K562 (cell line): ENCODE measurements at places on chromosomes 1 and 21. TPM values are rescaled to one million over a fixed set of nuclear protein-coding genes. Genes with fewer than 3 reads are reported as not detected.

OR2L13 gene
- not detected in 2 replicates for total RNA-seq

RPE65 gene
- total RNA-seq, result not detected in 2 replicates

MCOLN2 gene
- 0.18 and 0.27 TPM in 2 replicates for total RNA-seq

LCE1F gene
- total RNA-seq, result not detected in 2 replicates

RHEX gene
- not detected in 2 replicates for total RNA-seq

VWA5B1 gene
- total RNA-seq, result not detected in 2 replicates

DNA sequence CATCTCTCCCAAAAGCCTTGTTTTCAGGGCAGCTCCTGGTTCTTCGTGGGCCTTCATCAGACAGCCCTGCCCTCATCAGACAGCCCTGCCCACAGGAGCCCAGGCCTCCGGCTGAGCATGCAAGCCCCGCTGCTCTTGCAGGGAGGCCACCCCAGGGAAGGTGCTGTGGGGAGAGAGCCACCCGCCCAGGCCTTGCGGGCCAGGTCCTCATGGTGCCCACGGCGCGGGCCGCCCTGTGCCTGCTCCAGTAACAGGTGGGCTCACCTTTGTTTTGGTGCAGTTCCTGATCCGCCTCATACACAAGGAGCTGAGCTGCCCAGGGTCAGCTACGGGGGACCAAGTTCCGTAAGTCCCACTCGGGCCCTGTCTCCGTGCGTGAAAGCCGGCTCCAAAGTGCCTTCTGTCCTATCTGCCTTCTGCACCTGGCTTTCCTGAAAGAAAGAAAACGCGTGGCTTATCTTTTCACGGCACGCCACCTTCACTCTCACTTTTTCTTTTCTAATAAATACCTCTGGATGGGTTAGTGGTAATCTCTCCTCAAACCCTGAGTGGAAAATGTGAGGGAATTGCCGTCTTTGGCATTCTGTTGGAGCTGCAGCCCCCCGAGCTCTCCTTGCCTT, 65.9 kb downstream of the SLC37A1 start:
- H3K4me3 ChIP-seq, result no peak overlapping the region
- DNase-seq, result peak; percentile 39
- H3K27ac ChIP-seq, result no peak overlapping the region

DNA sequence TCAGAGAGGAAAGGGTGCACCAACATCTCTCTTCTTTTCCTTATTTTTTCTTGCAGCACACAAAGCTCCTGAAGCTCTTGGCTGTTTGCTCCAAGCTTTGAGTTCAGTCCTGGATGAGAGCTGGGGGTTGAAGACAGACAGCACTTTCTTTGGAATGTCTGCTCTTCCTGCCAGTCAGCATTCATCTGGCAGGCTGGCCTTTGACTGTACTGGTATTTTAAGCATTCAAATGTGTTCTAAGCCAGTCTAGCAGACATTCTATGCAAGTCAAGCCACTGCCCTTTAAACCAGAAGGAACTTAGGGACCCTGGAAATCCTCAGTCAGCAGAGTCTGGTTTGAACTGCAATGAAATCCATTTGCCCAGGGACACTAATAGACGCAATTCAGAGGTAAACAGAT, 45.0 kb downstream of the XCL1 start:
- H3K27ac ChIP-seq, result no peak overlapping the region
- no peak overlapping the region for H3K4me3 ChIP-seq
- H3K4me1 ChIP-seq, result no peaks in the 10 kb centered on the region
- H3K36me3 ChIP-seq, result no peaks in the 10 kb centered on the region
- no peaks in the 10 kb centered on the region; the same call in 2 of the 3 replicates for H3K27me3 ChIP-seq

GRCh38 chr1:43354936-43355335, 3.8 kb upstream of the CDC20 start:
- H3K36me3 ChIP-seq, result peaks cover 7% of the 10 kb centered on the region; the same call in 2 of the 3 replicates
- H3K27me3 ChIP-seq, result no peaks in the 10 kb centered on the region
- DNase-seq, result no peak
- no peak overlapping the region for H3K4me3 ChIP-seq

- no peak overlapping the region for H3K27ac ChIP-seq
- no peaks in the 10 kb centered on the region for H3K27me3 ChIP-seq
- H3K4me1 ChIP-seq, result peaks cover 34% of the 10 kb centered on the region
Observed at GRCh38 chr1:156111355-156111962, 3.1 kb upstream of the LMNA start.

DNA sequence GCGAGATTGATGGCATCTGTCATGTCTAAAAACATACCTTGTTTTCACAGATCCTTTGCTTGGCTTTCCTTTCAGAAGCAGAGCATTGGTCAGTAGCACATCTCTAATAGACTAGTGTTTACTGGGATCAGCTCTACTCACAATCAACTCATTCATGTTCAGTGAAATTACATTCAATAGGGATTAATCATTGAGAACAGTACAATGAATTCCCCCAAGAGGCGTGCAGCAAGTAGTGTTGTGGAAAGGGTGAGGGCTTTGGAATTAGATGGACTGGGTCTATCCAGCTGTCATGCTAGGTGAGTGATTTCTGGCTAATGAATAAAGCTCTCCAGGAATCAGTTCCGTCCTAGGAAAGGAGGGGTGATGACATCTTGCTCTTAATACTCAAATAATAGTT, 155.2 kb upstream of the COA6 start:
- H3K4me1 ChIP-seq, result peaks cover 13% of the 10 kb centered on the region; the same call in 1 of the 2 replicates
- no peak overlapping the region for H3K27ac ChIP-seq
- DNase-seq, result no peak
- H3K27me3 ChIP-seq, result peaks cover 18% of the 10 kb centered on the region; the same call in 2 of the 3 replicates
- H3K36me3 ChIP-seq, result no peaks in the 10 kb centered on the region

GRCh38 chr1:50097021-50097679, 11.6 kb upstream of the ELAVL4 start:
- no peak overlapping the region for H3K4me3 ChIP-seq
- no peaks in the 10 kb centered on the region for H3K4me1 ChIP-seq
- no peaks in the 10 kb centered on the region for H3K36me3 ChIP-seq
- no peaks in the 10 kb centered on the region for H3K27me3 ChIP-seq
- no peak overlapping the region for H3K27ac ChIP-seq
- DNase-seq, result no peak

GRCh38 chr21:34185026-34185750, 111.8 kb downstream of the MRPS6 start:
- no peak overlapping the region for H3K4me3 ChIP-seq
- H3K36me3 ChIP-seq, result no peaks in the 10 kb centered on the region
- DNase-seq, result no peak
- no peak overlapping the region for H3K27ac ChIP-seq

- H3K4me1 ChIP-seq, result peaks cover 35% of the 10 kb centered on the region
- H3K4me3 ChIP-seq, result no peak overlapping the region
- H3K36me3 ChIP-seq, result peaks cover 20% of the 10 kb centered on the region; the same call in 2 of the 3 replicates
- H3K27ac ChIP-seq, result peak overlapping the region; percentile 84
- no peaks in the 10 kb centered on the region for H3K27me3 ChIP-seq
- no peak for DNase-seq
Observed at GRCh38 chr1:10509809-10510509, 35.2 kb downstream of the PEX14 start.

- H3K4me3 ChIP-seq, result no peak overlapping the region
- no peaks in the 10 kb centered on the region for H3K36me3 ChIP-seq
- H3K4me1 ChIP-seq, result no peaks in the 10 kb centered on the region
- no peak for DNase-seq
Observed at GRCh38 chr1:240644732-240645131, 32.8 kb upstream of the GREM2 start.

DNA sequence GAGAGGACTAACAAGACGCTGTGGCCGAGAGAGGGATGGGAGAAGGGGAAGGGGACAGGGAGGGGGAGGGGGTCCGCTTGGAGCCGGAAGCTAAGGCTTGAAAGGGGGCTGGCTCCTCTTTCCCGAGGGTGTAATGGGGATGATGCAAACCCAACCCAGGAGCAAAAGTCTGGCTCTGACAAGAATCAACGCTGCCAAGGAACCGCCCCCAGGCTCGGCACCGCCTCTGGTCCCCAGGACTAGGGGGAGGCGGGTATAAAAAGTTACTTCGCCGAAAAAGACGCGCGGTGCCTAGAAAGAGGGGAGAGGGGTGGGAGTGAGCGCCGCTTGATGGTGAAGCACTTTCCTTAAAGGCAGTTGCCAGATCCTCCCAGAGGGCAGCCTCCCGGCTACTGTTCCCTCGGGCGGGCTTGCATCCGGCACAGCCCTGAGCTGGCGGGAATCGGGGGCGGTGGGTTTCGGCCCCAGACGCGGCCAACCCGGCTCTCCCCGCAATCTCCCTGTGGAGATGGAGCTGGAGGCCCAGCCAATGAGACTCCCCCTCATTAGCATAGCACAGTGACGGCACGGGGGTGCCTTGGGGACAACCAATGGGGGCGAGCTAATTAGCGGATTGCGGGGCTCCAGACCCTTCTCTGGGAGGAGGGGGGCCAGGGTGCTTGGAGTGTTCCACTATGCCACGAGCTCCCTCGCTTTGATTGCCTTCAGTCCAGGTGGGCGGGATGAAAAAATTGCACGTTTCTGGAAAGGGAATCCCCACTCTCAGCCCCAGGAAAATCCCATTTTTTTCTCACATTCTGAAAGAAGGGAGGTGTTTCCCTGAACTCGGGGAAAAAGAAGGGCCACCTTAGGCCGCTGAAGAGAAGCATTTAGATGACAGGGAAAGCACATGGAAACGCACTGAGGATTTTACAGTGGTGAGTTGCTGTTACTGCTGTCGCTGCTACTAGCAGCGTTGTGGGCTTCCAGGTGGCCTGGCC, at the start of gene KCNT2:
TSS of gene KCNT2 (minus strand) at position 51 of the 980 bp plus-strand sequence. CDS start 131 bp downstream, outside the sequence.
- peak; percentile 18 for DNase-seq
- H3K4me1 ChIP-seq, result no peaks in the 10 kb centered on the region
- peak within 1 kb of the TSS; percentile 21 for H3K4me3 ChIP-seq
- no peaks in the 10 kb centered on the region for H3K36me3 ChIP-seq

GRCh38 chr21:42574234-42575027, 60.8 kb downstream of the SLC37A1 start:
- no peaks in the 10 kb centered on the region for H3K36me3 ChIP-seq
- no peak overlapping the region for H3K4me3 ChIP-seq
- peaks cover 59% of the 10 kb centered on the region for H3K27me3 ChIP-seq
- no peaks in the 10 kb centered on the region; the same call in 2 of the 3 replicates for H3K4me1 ChIP-seq
- H3K27ac ChIP-seq, result no peak overlapping the region

GRCh38 chr1:161439280-161440232, 65.7 kb upstream of the FCGR2A start:
- H3K4me3 ChIP-seq, result peak overlapping the region; percentile 89
- DNase-seq, result peak; percentile 25
- H3K4me1 ChIP-seq, result peaks cover 14% of the 10 kb centered on the region
- H3K36me3 ChIP-seq, result no peaks in the 10 kb centered on the region

DNA sequence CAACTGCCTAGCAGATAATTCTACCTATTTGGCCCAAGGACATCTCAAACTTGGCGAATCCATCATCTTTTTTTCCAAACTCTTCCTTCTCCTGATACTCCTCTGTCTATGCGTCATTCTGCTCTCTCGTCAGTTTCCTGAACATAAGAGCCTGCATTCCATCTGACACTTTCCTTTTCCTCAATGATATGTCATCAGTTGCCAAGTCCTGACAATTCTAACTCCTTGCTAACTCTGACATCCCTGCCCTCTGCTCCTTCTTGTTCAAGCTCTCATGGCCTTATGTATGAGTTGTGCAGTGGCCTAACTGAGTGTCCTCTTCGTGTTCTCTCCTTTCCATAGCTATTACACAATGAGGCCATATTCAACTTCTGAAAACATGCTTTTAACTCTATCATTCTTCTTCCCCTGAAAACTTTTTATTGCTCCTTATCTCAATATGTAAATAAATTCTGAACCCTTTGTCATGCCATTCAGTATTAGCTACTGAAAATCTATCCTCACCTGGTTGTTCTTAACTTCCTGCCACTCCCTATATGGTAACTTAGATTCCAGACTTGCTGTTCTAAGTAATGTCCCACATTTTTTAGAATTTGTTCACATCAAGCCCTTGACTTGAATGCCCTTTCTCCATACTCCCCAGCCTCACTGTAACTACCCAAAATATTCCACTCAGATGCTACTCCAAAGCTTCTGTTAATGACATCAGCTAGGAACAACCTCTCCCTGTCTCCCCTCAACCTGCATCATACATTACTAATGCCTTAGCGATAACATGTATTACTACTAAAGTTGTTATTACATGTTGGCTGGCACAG, 11.5 kb downstream of the PALMD start:
- H3K4me3 ChIP-seq, result no peak overlapping the region
- H3K27ac ChIP-seq, result no peak overlapping the region
- H3K27me3 ChIP-seq, result no peaks in the 10 kb centered on the region
- no peak for DNase-seq
- no peaks in the 10 kb centered on the region for H3K4me1 ChIP-seq

DNA sequence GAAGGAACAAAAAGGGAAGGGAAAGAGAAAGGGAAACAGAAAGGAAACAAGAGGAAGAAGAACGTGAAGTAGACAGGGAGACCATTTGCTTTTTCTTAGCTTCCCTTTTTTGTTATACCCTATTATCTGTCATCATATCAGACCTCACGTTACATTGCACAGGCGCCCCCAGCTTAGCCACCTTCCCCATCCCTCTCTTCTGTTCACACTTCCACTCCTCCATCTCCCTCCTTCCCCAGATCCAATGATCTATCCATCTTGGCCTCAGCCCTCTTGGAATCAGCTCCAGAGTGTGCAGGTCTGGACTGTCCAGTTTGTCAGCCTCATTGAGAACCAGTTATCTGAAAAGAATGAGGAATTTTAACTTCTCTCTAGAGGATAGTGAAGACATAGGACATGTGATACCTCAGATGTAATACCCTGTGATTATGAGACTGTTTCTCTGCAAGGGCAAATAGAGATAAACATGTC, 101.1 kb upstream of the ERRFI1 start:
- peaks cover 16% of the 10 kb centered on the region for H3K4me1 ChIP-seq
- H3K27ac ChIP-seq, result no peak overlapping the region
- no peaks in the 10 kb centered on the region for H3K36me3 ChIP-seq
- DNase-seq, result no peak
- no peak overlapping the region for H3K4me3 ChIP-seq

- no peak for DNase-seq
- H3K27me3 ChIP-seq, result peaks cover 35% of the 10 kb centered on the region; the same call in 2 of the 3 replicates
- H3K36me3 ChIP-seq, result no peaks in the 10 kb centered on the region
- no peak overlapping the region for H3K27ac ChIP-seq
Observed at GRCh38 chr1:11711490-11711889, 20.0 kb downstream of the DRAXIN start.

- no peak for DNase-seq
- no peaks in the 10 kb centered on the region for H3K27me3 ChIP-seq
- H3K36me3 ChIP-seq, result no peaks in the 10 kb centered on the region
- no peaks in the 10 kb centered on the region for H3K4me1 ChIP-seq
- H3K27ac ChIP-seq, result no peak overlapping the region
Observed at GRCh38 chr1:236338096-236338495, 56.0 kb upstream of the EDARADD start.

GRCh38 chr1:62826901-62827300, 43.0 kb downstream of the ATG4C start:
- H3K4me1 ChIP-seq, result no peaks in the 10 kb centered on the region
- no peaks in the 10 kb centered on the region for H3K36me3 ChIP-seq
- no peak for DNase-seq
- H3K4me3 ChIP-seq, result no peak overlapping the region
- no peaks in the 10 kb centered on the region for H3K27me3 ChIP-seq
